Astrocyte of the spinal cord (primary cell): ENCODE measurements at places on chromosomes 13 and 19.

DNA sequence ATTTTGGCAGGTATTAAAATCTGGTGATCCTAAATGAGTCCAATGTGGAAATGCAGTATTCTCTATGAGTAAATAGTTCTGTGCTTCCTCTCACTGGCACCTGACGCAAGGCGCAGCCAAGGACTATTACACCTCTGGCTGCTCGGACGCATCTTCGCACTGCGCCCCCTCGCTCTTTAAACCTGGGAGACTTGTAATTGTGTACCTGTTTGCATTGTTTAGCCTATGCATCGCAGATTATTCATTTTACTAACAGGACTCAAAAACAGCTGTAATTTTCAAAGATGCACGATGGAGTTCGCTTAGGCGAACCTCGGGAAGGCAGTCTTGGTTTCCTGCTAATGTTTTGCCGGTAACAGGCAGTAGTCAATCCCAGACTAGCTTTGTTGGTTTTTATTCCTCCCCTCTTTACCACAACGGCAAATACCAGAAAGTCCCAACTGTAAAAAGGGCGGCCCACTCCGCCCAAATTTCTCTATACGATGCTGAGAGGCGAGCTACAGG is 113.2 kb downstream of the KCNRG start:
- DNase-seq = no peak

DNA sequence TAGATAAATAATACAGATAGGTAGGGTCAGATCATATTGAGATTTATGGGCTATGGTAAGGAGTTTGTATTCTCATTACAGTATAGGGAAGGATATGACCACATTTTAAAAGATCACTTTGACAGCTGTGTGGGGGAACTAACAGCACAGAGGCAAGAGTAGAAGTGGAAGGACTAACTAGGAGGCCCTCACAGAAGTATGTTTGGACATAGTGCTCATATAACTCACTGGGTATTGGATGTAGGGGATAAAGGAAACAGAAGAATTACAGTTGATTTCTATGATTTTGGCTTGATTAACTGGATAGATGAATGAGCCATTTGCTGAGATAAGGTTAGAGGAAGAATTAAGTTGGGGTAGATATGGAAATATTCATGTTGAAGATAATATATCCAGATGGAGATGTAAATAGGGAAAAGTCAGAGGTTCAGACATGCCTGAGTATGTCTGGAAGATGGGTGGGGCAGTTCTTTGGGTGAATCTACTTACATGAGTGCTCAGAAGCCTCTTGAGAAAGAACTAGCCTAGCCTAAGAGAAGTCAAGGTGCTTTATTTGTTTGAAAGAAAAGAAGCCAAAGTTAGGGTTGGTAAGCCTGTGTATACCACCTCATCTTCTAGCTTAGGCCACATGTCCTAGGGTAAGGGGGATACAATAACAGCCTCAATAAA is 133.4 kb downstream of the NDFIP2 start:
- DNase-seq = no peak

GRCh38 chr19:50870417-50871089 is 2.7 kb upstream of the KLK2 start:
- no peak for DNase-seq

DNA sequence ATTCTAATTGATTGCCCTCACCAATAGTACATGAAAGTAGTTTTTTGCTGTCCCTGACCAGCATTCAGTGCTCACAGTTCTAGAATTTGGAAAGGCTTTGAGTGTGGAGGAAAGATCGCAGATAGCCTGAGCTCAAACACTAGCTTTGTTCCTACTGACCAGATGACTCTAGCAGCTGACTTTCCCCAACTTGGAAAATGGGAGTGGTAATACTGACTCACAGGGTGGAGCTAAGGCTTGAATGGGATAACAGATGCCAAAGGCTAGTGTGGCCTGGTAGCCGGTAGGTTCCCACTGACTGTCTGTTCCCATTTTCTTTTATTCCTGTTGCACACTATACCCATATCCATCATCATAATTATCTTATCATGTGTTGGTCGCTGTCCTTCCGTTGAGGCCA is 3.7 kb downstream of the ZSCAN22 start:
- peak; percentile 65 for DNase-seq

DNA sequence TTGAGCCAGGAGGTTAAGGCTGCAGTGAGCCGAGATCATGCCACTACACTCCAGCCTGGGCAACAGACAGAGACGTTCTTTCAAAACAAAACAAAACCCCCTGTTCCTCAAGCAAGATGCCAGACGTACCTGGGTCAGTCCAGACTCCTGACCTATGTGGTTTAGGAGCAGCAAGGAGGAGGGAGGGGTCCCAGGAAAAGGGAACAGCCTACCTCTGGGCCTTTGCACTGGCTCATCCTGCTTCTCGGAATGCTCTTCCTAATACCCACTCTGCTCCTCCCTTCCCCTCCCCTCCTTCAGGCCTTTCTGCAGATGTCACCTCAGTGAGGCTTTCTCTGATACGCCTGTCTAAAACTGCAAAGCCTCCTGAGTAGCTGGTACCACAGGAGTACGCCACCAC is 9.5 kb downstream of the RINL start:
- DNase-seq = no peak

DNA sequence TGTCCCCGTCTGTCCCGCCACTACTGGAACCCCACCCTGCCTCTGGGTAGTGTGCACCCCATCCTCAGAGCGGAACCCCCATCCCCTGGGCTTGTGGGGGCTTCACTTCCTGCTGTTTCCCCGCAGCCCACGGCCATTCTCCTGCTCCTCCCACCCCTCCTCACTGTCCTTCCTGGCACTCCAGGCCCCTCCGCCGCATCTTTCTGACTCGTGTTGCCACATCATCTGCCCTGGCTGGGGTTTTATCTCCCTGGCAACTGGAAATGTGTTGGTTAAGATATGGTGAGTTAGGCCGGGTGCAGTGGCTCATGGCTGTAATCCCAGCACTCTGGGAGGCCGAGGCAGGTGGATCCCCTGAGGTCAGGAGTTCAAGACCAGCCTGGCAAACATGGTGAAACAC is 37.3 kb downstream of the KDM4B start:
- no peak for DNase-seq

GRCh38 chr13:51772781-51773180 is 31.2 kb downstream of the DHRS12 start:
- no peak for DNase-seq

DNA sequence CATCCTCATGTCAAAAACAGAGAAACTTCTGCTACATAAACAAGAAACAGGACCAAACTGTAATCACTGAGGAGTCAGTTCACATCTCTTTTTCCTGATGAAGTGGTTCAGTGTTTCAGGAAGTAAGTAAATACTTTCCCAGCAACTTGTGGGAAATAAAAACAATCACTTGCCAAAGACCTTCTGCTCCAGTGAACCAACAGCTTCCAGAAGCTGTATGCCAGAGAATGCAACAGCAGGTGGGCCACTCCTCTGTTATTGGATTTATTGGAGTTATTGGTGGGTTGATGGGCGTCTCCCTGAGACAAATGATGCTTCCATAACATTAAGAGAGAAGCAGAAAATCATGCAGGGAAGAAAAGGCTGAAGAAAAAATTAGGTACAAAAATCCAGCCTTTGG is 9.9 kb downstream of the SLC6A16 start:
- no peak for DNase-seq

GRCh38 chr19:995051-995827 is 5.0 kb upstream of the GRIN3B start:
- no peak for DNase-seq

GRCh38 chr19:5112681-5113575 is 144.0 kb downstream of the KDM4B start:
- DNase-seq = peak; percentile 78

DNA sequence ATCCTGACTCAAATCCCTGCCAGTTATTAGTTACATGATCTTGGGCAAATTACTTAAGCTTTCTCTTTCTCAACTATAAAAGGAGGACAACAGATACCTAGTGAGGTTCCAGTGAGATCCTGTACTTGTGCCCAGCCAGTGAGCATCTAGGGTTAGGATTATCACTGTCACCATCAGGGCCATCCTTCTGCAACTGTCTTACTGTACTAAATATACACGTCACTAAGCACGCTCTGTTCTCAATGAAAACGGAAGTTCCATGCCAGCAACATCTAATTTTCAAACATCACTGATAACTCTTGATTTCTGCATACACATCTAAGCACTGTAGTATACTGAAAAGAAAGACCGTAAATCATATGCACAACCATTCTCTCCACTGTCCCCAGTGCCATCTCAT is 70.0 kb downstream of the FOXO1 start:
- DNase-seq = no peak

GRCh38 chr19:10420444-10421239 is at the start of gene PDE4A:
Gene PDE4A, plus strand, starts transcription at chr19:10420538. Its CDS starts 227 bp downstream, at chr19:10420765.
- DNase-seq = no peak

- peak; percentile 74 for DNase-seq
Observed at GRCh38 chr13:74243637-74244526, 109.7 kb upstream of the KLF12 start.
